NCI-H1694 (cell line): ENCODE measurements at places on chromosomes 5 and 9.

GRCh38 chr9:4689687-4690104, 10.3 kb downstream of the CDC37L1 start:
- no peak for DNase-seq

DNA sequence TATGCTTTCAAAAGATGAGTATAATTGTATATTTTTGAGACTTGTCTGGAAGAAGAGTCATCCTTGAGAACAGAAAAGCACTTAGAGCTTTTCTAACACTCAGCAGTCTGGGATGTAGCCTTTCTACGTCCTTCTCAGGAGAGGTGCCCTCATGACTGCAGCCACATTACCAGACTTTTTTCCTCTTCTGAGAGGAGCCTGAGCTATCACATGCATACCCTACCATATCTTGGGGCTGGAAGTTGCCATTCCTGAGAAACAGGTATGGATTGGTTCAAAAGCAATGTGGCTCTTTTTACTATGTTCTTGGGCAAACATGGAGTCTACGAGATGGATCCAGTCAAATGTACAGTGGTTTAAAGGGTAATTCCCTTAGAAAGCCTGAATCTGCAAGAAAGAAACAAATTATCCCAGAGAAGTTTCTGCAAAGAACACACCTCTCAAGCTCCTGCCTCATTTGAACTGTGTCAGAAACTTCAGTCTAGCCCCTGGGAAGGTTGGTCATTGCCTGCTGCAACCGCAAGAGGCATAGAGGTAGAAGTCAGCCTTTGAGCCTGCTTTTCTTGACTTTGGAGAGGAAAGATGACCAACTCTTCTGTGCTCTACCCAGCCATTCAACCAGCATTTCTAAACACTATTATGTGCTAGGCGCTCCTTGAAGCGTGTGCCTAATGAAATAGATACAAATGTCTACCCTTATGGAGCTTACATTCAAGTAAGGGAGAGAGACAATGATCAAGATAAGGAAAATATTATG, 401.9 kb upstream of the ACTBL2 start:
- no peak for DNase-seq

DNA sequence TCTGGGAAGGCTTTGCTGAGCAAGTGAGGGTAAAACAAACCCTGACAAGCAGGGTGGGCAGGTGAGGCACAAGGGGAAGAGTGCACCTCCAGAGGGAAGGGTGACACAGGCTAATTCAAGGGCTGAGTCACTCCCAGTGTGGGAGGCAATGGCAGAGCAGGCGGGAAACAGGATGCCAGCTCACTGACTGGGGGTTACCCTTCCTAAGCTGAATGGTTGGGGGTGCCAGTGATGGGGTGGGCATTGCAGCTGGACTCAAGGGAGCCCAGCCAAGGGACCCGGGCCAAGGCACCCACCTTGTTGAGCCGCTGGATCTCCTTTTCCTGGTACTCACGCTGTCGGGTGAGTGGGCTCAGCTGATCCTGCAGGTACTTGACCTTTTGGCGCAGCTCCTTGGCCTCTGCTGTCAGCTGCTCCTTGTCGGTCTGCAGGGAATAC, 18.4 kb downstream of the GPX3 start:
- no peak for DNase-seq

DNA sequence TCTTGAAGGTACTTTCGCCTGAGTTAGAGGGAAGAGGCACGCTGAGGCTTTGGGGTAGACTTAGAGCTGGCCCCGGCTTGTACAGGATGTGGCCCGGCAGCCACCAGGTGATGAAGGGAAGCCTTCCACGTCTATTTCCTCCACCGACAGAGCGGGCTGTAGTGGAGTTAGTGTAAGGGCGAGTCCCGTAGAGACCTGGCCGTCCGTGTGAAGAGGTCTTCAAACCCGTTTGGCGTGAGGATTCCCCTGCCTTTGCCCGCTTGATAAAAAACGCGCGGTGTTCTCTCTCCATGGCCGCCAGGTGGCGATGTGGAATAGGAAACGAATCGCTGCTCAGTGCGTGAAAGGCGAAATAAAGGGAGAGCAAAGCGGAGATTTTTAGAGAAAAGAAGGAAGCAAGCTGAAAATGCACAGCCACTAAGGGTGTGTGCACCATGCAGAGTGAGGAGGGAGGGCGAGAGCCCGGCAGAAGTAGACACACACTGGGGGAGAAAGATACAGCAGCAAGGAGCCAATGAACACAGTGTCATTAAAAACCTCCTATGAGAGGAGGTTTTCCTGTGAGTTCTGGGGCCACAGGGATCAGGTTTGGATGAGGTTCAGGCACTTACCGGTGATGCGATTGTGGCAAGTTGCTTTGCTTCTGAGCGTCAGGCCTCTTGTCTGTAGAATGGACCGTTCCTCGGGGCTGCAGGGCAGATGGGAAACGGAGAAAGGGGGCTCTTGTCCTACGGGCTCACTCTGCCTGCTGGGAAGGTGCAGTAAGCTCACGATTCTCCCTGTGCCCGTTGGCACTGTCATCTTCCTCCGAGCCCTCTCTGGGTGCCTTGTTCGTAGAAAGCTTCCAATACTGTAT, 34.2 kb downstream of the STC2 start:
- DNase-seq: peak; percentile 56

DNA sequence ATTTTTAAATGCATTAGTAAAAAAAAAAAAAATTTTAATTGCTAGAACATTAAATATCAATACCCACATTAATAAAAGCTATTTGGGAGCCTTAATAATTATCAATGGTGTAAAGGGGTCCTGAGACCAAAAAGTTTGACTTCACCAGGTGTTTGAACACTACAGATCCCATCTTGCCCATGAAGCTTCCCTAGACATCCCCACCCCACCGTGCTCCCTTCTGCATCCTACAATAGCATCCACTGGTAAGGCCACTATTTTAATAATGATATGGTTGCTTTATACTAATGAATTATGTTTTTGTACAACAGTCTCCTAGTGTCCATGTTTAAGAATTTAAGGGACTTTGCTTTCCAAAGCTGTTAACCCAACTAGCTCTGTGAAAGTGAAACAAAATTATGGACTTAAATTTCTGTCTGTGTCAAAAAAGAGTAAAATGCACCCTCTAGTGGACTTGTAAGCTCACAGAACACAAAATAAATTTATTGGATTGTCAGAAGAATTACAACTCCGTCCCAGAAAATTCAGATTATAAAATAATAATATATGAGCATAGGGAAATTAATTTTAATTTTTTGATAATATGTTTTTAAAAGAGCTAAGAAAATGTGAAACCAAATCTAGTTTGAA, 76.0 kb downstream of the ARL15 start:
- DNase-seq: peak; percentile 2
